CD4-positive, alpha-beta T cell treated with Interleukin-6 for 4 hours (primary cell): ENCODE measurements at places on chromosomes 7 and 10.

DNA sequence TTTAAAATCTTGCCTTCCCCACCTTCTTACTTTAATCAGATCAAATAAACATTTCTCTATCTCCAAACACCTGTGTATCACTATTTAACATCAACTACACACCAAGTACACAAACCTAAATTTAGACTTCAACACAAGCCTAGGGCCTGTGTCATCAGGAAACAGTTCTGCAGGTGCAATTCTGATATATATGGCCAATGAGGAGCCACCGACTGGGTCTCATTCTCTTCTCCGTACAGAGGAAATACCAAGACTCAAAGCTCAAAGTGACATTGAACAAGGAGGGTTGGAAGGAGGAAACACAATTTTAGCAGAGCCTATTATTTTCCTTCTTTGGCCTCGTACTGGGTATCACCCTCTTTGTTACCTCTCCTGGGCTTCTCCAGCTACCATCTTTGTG is 152.6 kb upstream of the PRR15 start:
- DNase-seq = no peak

DNA sequence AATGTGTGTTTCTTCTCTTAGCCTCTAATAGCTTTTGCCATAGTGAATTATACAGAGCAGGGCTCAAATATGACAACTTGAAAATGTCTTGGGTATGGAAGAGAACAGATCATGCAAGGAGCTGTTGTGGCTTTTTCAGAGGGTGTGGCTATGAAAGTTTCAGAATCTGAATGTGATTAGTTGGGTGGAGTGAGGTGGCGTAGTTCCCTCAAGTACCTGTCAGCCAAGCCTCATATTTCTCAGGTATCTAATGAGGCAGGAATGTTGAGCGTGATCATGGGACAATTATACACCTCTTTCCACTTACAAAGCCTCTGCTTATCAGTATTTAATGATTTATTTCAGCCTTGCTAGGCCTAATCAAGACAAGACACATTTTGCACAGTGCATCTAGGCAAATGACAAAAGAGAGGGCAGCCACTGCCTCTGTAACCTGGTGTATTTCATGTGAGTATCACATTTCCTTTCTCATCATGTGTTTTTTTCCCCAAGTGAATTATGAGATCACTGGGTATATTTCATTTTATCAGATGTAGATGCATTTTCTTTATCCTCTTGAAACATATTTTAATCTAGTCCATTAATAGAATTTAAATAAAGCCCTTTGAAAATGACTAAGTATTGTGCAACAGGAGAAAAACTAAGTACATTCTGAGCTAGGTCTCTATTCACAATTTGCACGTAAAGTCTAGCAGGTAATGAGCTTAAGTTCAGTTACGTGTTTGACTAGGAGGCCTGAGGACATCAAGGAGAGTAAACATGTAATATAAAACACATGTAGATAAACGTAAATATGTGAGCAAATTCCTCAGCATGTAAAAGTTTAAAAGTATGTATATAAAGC is 644.4 kb upstream of the IGFBP3 start:
- DNase-seq = no peak

DNA sequence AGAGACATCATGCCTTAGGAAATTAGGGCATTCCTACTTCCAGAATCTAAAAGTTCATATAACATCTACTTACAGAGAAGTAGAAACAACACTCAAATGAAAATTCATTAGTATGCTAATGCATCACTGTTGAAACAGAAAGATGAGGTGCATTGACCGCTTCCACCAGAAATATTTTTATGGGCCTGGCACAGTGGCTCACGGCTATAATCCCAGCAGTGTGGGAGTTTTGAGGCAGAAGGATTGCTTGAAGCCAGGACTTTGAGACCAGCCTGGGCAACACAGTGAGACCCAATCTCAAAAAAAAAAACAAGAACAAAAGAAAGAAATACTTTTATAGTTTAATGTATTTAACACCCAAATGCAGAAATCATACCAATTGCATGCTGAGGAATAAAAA is 220.9 kb downstream of the SKIDA1 start:
- DNase-seq = no peak

- no peak for DNase-seq
Observed at GRCh38 chr7:31107106-31108090, 55.3 kb downstream of the ADCYAP1R1 start.
